ENCODE measurements at places on chromosomes 16 and 17.
A peak's percentile ranks its signal among the peaks of the same experiment; 100 is the strongest.

GRCh38 chr17:5955764-5956163, 114.4 kb upstream of the WSCD1 start:
- no peak for DNase-seq

- no peak for DNase-seq
Measured at GRCh38 chr17:56887552-56888467, 26.0 kb downstream of the TRIM25 start.

- no peak for DNase-seq
Measured at GRCh38 chr17:3976675-3977171, 12.5 kb upstream of the ATP2A3 start.

DNA sequence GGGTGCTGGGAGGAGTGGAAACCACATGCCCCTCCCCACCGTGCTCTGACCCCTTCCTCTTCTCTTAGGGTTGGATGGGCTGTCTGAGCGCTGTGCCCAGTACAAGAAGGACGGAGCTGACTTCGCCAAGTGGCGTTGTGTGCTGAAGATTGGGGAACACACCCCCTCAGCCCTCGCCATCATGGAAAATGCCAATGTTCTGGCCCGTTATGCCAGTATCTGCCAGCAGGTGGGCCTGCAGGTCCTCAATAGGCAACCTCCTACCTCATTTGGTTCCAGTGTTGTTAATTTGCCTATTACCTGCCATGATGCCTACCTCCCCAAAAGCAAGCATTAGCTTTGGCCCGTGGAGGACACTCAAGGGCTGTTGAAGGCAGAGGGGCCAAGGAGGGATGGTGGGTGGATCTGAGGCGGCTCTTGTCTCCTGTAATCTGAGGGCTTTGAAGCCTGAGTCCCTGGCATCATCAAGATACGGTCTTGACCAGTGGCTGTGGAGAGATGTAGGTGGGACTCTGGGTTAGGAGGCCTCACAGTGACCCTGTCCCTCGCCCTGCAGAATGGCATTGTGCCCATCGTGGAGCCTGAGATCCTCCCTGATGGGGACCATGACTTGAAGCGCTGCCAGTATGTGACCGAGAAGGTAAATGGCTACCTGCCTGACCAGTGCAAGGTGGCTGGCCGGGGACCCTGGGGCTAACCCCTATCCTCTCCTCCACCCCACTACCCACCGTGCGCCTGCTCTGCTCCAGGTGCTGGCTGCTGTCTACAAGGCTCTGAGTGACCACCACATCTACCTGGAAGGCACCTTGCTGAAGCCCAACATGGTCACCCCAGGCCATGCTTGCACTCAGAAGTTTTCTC, 3.4 kb downstream of the ALDOA start:
- no peak for DNase-seq

GRCh38 chr17:9809409-9809808, 12.5 kb downstream of the GSG1L2 start:
- no peak for DNase-seq

- no peak for DNase-seq
Measured at GRCh38 chr16:24834459-24835335, 11.1 kb upstream of the SLC5A11 start.

DNA sequence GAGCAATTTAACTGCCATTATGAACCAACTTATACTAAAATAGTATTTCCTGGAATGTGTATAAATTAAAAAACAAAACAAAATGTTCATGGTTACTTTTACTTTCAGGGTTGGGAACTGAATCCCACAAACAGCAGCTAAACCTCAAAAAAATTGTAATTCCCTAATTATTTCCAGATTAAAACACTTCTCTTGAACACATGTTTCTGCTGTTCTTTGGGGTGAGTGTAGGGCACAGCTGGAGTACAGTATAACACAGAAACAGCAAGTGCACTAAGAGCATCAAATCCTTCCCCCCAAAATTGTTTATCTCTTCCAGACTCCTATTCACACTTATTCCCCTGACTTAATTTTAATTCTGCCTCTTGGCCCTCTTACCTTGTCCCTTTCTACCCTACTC, 56.4 kb downstream of the KANSL1 start:
- DNase-seq = no peak

- no peak for DNase-seq
Measured at GRCh38 chr17:79515646-79516571, 94.9 kb downstream of the RBFOX3 start.

- no peak for DNase-seq
Measured at GRCh38 chr16:78177987-78178386, 78.5 kb downstream of the WWOX start.

- DNase-seq = no peak
Measured at GRCh38 chr16:30924076-30924912, 922 bp downstream of the FBXL19 start.

DNA sequence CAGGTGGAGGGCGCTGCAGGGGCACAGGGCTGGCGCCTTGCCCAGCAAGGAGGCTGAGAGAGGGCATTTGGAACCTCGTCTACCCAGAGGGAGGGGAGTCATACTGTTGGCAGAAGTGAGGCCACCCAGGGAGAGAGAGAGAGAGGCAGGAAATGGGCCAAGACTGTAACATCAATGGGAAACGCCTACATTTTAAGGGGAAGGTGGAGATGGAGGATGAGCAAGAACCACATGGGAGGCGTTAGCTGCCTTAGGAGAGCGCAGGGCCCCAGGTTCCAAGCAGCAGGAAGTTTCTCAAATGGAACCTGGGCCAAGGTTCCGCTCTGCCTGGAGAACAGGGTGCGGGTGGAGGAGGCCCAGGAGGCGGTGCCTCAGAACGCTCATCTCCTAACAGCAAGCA, 2.7 kb upstream of the WFDC1 start:
- DNase-seq = no peak

- DNase-seq = no peak
Measured at GRCh38 chr16:84027625-84028024, 15.0 kb downstream of the SLC38A8 start.

- no peak for DNase-seq
Measured at GRCh38 chr16:57946181-57946801, 24.6 kb downstream of the CNGB1 start.

- no peak for DNase-seq
Measured at GRCh38 chr17:20187049-20187448, 177.9 kb downstream of the SPECC1 start.

DNA sequence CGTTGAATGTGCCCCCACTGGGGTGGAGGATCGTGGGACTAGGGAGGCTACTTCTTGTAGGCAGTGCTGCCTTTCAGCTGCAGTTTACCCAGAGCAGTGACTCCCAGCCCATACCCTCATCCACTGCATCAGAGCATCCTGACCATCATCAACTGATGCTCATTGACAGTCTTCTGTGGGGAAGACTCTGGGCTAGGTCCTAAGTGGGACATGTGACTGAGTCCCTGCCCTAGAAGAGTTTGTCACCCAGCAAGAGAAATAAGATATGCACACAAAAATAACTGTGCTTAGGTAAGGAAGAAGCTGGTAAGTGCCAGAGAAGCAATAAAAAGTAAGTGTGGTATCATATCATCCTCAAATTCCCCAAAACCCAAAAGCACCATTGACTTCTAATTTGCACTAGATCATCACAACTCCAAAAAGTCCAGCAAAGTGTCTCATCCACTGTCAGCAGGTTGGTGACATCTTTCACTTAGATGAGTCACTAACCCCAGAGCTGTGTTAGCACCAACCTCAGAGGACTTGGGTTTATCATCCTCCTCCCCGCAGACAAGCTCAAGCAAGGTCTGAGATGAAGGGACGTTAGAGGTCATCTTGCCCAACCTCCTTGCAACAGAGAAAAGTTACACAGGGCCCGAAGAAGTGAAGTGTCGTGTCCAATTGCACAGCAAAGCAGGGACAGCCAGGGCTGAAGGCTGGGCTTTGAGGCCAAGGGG, 99.0 kb downstream of the CCDC182 start:
- DNase-seq = no peak

GRCh38 chr16:19718624-19718965, 524 bp downstream of the IQCK start:
- DNase-seq = no peak

DNA sequence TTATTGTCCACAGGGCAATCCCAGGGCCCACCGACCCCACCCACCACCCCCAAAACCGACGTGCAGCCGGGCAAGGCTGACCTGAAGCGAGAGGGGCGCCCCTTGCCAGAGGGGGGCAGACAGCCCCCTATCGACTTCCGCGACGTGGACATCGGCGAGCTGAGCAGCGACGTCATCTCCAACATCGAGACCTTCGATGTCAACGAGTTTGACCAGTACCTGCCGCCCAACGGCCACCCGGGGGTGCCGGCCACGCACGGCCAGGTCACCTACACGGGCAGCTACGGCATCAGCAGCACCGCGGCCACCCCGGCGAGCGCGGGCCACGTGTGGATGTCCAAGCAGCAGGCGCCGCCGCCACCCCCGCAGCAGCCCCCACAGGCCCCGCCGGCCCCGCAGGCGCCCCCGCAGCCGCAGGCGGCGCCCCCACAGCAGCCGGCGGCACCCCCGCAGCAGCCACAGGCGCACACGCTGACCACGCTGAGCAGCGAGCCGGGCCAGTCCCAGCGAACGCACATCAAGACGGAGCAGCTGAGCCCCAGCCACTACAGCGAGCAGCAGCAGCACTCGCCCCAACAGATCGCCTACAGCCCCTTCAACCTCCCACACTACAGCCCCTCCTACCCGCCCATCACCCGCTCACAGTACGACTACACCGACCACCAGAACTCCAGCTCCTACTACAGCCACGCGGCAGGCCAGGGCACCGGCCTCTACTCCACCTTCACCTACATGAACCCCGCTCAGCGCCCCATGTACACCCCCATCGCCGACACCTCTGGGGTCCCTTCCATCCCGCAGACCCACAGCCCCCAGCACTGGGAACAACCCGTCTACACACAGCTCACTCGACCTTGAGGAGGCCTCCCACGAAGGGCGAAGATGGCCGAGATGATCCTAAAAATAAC, 3.0 kb downstream of the SOX9 start:
- no peak for DNase-seq

DNA sequence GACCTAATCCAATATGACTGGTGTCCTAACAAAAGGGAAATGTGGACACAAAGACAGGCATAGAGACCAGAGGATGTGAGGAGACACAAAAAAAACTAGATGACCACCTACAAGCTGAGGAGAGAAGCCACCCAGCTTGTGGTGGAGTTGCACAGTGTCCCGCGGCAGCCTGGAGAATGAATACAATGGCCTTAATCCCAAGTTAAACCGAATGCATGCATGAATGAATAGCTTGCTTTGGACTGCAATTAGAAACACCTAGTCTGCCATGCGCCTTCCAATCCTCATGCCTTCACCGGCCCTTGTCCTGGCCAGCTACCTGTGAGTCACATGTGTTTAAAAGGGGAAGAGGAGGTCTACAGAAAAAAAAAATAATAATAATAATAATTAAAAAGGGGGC, 72.0 kb downstream of the CNGB1 start:
- DNase-seq = no peak

DNA sequence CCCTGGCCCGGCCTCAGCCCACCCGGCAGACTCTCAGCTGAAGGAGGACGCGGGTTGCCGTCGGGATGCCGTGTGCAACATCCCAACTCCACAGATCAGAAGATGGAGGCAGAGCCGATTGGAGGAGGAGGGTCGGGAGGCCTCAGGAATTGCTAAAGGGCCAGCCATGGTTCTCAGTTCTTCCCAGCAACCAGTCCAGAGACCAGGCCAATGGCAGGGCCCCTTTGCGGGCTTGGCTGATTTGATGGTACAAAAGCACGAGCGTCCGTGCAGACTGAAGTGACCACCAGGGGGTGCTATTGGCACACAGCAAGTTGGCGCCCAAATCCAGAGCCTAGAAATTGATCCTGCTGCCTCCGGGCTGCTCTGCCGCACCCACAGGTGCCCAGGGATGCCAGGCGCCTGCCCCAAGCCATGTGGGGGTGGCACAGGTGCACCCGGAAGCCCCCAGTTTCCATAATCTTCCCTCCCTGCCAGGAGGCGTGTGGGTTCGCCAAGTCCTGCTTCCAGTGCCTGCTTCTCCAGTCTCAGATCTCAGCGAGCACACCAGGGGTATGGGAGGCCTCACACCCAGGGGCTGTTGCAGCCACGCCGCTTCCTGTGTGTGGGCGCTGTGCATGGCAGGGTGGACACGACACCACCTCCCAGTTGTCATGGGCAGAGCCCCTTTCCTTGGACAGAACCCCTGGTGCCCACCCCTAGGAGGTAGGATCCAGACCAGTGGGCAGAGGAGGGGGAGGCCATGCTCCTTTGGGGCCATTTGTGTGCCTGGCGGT, 7.1 kb upstream of the TEX19 start:
- DNase-seq = peak; percentile 50

GRCh38 chr16:69108064-69108904, 2.8 kb downstream of the HAS3 start:
- DNase-seq = no peak

DNA sequence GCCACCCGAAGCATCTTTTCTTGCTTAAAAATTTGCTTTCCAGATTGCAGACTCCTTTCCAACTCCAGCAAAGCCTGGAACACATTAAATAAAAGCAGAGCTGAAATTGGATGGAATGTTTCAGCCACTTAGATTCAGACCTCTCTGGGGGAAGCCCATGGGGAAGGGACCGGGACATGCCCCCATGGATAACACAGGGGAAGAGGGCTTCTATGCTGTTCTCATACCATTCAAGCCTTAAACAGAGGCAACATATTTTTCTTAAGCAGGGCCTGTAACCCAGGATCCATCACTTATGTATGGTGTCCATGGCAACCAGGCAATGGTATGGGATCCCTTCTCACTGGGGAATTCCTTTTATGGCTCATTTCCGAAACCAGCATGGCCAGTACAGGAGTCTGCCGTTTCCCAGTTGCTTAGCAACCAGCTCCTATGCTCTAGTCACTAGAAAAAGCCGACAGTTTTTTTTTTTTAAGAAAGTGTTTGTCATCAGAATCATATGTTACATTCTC, 62.0 kb upstream of the MARCHF10 start:
- DNase-seq = no peak

GRCh38 chr17:67178555-67178954, 66.4 kb downstream of the HELZ start:
- DNase-seq = no peak

DNA sequence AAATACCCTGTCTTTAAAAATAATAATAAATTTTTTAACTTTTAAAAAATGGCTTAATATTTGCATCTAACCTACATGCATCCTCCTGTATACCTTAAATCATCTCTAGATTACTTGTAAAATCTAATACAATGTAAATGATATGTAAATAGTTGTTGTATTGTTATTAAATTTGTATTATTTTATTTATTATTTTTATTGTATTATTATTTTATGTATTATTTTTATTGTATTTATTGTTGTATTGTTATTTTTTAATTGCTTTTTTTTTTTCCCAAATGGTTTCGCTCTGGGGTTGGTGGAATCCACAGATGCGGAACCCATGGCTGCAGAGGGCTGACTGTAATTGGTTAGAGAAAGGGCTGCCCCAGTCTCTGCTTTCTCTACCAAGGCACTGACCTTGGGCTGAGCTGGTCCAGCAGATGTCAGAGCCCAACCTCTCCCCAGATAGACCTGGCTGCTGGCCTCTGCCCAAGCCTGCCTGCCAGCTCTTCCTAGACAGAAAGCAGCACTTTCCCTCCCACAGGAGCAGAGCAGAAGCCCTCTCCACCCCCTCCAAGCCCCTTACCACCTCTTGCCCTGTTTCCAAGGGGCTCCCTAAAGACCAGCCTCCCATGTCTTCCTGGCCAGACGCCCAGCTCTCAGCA, 183.8 kb downstream of the GSG1L start:
- no peak for DNase-seq
